CD14-positive monocyte (primary cell): ENCODE measurements at places on chromosomes 5 and 9. TPM values are rescaled to one million over a fixed set of nuclear protein-coding genes. Genes with fewer than 3 reads are reported as not detected.

GRCh38 chr5:147509710-147510651, at the start of gene DPYSL3:
Gene DPYSL3, minus strand, starts transcription at chr5:147510068. Its CDS starts 210 bp downstream, at chr5:147509858.
- peak; percentile 4 for DNase-seq

DNA sequence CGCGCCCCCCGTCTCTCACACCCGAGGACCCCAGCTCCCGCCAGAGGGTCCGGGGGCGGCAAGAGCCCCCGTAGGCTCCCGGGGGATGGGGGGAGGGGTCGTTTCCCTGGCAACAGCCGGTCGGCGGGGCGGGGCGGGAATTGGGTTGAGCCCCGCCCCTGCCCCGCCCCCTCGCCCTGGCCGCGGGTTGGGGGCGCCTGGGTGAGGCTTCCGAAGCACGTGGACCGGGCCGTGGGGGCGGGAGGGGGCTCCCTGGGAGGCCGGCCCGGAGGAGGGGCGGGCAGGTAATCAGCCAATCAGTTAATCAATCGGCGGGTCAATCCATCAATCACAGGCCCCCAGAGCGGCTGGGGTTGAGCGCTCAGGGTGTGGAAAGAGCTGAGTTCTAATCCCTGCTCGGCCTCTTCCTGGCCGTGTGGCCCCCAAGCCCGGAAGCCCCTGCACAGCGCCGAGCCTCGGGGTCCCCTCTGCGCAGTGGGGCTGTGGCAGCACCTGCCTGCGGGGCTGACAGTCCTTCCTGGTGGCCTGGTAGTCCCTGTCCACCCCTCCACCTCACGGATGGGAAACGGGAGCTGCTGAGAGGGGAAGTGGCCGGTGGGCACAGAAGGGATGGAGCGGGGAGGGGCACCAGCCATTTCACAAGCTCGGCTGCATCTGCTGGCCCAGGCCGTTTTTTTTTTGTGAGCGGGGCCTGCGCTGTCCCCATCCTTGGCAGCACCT, 174.2 kb upstream of the IER5L start:
- DNase-seq = no peak

DNA sequence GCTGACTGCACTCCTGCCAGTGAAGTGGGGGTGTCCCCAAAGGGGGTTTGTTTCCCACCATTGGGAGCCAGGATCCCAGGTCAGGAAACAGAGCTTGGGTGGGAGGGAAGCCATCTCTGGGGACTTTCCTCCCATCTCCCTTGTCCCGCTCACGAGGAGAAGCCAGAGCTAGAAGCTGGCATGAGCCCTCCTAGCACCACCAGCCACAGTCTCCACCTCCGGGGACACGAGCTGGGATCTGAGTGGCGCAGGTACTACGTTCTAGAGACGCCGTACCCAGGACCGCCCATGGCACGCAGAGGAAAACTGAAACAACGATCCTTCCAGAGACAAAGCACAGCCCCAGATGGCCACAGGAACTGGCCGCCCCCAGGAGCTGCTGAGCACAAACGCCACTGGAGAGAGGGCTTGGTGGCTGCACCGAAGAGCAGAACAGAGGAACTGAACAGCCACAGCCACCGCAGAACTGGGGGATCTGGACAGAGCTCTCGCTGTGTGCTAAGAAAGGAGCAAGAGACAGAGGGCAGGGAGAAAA, 29.8 kb downstream of the ADAMTS2 start:
- DNase-seq = no peak

- no peak for DNase-seq
These were observed 960 bp upstream of the GFRA3 start for GRCh38 chr5:138275379-138275782.

DNA sequence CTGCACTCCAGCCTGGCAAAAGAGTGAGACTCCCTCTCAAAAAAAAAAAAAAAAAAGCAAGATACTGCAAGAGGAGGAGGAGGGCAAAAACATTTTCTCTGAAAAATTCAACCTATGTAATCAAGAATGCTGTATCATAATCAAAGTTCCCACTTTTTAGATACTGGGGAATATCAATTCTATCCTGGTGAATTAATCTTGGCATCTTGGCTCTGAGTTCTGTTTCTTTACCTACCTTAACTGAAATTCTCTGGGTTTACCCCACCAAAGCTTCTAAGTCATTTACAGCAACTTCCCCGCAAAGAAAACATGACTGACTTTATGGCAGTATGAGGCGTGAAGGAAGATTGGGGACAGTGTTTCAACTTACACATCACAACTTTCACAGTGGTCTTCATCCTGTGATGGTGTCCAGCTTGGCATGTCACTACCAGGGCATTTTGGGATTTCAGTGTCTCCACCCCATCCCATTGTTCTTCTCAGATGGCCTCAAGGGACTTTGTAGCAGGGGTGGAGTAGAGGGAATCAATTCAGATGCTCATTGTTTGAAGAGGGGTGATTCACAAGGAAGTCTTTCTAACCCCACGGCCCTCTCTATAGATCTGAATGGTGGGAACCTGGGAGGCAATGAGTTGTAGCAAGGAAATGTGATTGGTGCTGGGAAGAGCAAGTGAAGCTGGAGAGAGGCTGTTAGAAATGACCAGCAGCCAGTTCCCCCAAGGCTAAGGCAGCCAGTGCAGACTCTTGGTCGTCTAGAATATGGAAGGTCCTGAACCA, 130.5 kb downstream of the SCAMP1 start:
- no peak for DNase-seq

DNA sequence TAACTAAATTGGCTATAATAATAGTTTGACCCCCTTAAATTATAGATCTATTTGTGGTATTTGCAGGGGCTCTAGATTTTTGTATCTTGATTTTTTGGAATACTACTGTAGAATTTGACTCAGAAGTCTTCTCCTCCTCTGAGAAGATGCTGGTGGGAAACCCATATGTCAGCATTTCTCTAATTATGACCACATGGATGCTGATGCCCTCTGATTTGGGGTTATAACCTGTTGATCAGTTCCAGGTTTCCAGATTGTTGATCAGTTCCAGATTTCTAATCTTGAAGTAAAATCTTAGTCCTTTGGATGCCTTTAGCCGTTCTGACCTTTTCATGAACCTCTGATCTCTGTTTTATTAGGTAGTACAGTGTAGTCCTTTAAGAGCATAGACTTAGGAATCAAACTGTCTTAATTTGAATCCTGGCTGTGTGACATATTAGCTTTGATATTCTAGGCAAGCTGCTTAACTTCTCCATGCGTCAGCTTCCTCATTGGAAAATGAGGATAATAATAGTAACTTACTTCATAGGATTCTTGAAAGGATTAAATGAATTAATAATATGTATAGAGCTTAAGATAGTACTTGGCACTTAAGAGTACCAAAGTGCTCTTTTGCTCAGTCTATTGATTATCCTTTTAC, 8.1 kb downstream of the FSD1L start:
- DNase-seq = no peak

DNA sequence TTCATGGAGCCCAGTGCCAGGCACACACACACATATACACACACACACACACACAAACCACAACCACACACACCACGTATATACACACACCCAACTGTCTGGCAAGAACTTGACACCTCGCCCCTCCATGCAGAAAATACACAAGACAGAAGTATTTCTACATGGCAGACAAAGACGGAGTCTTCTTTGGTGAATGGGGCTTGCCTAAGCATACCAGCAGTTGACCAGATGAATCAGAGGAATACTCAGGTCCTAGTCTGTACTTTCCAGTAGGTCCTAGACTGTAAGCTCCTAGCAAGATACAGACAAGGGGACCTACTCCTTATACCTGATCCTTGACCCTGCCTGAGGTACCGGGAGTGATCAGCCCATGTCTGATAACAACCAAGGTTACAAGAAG, 60.1 kb downstream of the SIL1 start:
- no peak for DNase-seq

DNA sequence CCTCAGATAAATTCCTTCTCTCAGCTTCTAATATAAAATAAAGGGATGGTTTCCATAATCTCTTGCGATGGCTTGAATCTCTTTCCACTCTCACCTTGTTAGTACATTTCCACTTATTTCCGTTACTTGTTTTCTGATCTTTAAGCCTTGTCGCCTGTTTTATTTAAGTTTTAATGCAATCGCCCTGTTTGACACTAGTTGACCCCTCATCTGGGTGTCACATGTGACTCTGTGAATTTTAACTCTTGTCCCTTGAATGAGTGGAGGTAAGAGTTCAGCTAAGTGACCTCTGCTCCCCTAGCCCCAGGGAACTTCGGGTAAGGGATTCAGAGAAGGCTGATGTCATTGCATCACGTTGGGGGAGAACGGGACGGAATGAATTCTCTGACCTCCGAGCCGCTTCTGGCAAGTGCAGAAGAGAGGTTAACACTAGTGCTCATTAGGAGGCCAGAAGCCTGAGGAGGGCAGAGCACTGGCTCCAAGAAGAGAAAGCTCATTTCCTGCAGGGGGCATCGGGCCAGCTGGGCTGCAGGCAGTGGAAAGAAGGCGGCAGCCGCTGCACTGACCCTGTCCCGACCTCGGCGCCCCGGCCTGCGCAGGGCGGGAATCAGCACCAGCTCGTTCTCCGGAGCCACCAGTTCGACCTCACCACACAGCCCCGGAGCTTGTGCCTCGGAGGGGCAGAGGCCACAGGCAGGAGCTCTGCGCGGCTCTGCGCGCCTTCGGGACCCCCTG, 569 bp downstream of the HINT2 start:
- DNase-seq = peak; percentile 30

- no peak for DNase-seq
These were observed 129.0 kb downstream of the DAB2IP start for GRCh38 chr9:121780177-121781040.

Gene FCN2
- not detected for polyA plus RNA-seq

Gene SLC31A2
- 247 TPM for polyA plus RNA-seq

Gene FAM169A
- polyA plus RNA-seq = not detected

Gene SLC25A2
- polyA plus RNA-seq = not detected

Gene AGXT2
- not detected for polyA plus RNA-seq

Gene ST8SIA4
- polyA plus RNA-seq = 30.7 TPM
